ENCODE measurements at places on chromosomes 7 and 10.

DNA sequence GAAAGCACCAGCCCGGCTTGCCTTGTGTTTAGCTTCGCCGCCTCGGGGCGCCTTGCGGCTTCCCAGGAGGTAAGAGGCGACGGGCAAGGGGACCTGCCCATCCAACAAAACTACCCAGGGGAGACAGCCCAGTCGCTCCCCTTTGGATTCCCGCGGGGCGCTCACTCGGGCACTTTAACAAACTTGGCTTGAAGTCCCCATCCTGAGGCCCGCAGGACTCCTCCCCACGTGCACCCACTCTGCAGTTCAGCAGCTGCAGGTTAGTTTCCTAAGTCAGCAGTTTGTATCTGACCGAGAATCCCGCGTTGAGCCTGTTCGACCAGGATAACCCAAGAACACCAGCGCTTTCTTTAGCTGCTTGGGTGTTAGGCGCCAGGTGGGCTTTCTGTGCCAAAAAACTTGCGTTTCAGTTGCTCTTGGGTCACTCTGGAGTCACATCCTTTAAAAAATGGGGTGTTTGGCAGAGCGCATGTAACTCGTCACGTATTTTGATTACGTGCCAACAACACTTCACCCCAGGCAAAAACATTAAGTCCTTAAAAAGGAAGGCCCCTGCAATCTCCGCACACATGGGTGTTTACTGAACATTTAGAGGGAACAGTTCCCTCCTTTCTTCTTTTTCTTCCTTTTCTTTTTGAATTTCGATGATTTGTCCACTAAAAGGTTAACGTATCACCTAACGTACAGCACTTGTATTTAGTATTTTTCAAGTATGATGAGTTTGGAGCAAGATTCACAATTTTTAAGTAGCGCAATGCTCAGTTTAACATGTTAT lies 876 bp downstream of the DNAH11 start:
- no peak for DNase-seq

DNA sequence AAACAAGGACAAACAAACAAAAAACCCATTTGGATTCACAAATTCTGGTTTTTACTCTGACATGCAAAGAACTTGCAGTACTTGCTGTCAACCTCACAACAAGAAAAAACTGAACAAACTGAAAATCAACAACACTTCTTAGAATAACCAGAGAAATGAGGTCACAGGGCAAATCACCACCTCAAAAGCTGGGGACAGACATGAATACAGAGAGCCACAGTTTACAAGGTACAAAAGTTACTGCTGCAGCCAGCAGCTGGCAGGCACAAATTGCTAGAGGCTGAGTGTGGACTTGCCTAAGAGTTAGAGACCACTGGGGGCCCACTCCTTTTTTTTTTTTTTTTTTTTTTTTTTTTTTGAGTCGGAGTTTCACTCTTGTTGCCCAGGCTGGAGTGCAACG lies 15.0 kb upstream of the RNF32 start:
- no peak for DNase-seq

GRCh38 chr7:148561099-148561498 lies 29.5 kb upstream of the C7orf33 start:
- no peak for DNase-seq

- no peak for DNase-seq
Observed at GRCh38 chr7:152643979-152644559, 31.9 kb downstream of the XRCC2 start.

DNA sequence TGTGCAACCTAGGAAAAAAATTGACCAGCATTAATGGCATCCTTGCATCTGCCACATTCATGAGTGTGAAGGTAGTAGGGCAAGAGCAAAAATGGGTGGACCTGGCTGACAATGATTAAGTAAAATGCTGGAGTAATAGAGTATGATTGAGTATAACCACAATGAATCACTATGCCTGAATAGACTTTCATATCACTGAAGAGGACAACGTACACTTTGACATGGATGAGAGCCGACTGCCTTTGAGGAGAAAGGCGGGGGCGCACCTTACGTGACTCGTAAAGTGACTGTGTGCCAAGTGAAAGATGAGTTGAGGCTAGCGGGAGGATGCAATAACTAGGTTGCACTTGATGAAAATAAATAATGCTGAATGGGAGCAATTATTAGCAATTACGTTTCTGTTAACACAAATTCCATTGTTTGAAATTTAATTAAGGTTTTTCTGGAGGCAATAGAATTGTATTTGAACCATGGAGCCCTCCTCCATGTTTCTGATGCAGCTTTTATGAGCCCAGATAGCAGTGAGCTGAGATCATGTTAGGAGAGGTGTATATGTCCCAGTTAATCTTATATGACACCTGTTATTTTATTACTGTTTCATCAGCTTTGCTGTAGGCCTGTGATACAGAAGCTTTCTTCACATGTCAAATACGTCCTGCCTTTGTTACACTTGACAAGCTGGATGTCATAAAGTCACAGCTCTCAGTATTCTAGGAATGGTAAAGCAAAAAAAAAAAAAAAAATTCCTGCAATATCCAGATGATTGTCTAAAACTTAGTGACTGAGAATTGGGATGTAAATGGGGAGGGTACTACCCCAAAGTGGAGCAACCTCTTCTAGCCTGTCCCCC lies 596.5 kb downstream of the NXPH1 start:
- DNase-seq = no peak

- DNase-seq = peak; percentile 35
Observed at GRCh38 chr7:116601426-116601825, 70.6 kb upstream of the MET start.

GRCh38 chr10:42986633-42987032 lies 90.2 kb upstream of the RET start:
- DNase-seq = no peak

- no peak for DNase-seq
Observed at GRCh38 chr7:22733761-22734160, 6.8 kb downstream of the IL6 start.

DNA sequence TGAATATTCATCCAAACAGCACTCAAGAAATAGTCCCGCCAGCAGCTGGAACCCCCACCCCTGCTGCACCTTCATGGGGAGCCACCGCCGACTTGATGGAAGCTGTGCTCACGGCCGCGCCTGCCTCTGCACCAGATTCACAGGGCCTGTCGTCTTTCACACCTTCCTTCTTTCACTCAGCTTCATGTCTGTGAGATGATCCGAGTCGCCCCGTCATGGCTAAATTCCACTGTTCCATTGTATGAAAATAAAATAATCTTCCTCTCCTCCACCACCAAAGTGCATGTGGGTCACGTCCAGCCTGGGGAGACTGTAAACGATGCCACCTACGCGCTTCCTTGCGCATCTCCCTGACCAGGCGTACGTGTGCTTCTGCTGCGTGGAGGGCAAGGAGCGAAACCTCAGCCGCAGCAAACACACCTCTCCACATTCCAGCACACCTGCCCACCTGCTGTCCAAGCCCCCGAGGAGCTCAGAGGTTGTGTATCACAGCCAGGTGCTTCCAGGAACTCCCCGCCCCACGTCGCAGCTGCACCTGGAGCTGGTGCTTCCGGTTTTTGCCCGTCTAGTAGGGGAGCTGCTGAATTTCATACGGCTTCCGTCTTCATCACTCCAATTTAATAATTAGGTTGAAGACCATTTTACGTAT lies 137.0 kb downstream of the PTPRN2 start:
- no peak for DNase-seq

DNA sequence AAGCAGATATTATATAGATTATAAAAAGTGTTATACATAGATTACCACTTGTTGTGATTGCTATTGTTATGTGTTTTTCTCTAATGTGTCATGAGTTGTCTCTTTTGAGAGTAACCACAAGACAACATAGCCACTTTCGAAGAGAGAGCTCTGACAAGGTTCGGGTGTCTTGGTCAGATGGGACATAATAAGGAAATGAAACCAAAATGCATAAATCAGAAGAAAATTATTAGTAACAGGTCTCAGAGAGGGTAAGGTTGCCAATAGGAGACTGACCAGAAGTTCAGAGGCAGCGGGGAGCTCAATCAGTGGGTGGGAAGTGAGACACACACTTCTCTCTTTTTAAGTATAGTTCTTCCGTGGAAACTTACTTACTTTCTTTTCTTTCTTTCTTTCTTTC lies 639.2 kb upstream of the POT1 start:
- DNase-seq = no peak

DNA sequence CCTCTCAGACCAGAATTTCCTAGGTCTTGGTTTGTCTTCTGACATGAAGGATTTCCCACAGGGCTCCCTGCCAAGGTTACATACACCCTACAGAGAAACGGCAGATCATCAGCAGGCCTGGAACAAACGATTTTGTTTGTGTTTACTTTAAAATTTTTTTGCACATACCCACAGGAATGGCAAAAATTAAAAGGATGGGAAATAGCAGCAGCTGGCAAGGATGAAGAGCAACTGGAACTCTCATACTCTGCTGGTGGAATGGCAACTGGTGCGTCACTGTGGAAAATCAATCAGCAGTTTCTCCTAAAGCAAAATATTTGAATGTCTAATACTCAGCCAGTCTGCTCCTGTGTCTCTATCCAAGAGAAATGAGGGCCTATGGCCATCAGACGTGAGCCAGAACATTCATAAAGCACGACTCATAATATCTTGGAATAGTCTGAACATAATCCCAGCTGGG lies 6.5 kb downstream of the BAIAP2L1 start:
- no peak for DNase-seq

GRCh38 chr7:91850455-91850854 lies 30.0 kb downstream of the MTERF1 start:
- no peak for DNase-seq

DNA sequence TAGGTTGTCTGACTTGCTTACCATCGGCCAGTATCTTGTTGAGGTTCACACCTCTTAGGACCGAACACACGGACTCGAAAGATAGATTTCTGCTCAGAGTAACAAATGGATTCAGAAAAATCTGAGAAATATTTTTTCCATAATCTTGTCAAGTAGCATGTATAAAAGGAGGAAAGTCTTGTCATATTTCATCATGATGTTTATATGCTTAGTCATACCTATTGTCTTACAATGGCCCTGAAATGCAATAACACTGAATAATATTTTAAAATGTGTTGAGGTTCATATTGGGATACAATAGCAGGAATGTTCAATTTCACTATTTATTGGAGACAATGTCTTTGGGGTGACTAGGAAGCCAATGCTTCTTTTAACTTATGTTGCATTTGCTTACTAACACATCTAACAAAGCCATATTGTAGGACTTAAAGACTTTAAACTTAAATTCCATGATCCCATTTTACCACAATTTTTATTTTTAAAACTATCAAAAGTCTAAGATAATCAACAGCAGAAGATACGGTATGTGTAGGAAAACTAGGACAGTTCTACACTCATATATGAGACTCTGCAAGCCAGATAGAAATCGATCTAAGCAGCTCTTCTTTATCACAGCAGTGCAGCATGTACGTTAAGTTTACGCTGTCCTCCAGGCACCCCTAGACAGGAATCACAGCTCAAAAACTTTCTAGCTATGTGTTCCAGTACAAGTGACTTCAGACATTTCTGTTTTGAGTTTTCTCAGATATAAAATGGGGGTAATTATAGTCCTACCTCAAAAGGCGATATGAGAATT lies 135.7 kb upstream of the CAV2 start:
- DNase-seq = no peak

GRCh38 chr10:76492026-76492425 lies 1060.6 kb downstream of the LRMDA start:
- no peak for DNase-seq

- no peak for DNase-seq
Observed at GRCh38 chr7:156895024-156895780, 2.2 kb upstream of the LMBR1 start.

- DNase-seq = no peak
Observed at GRCh38 chr7:29285861-29286260, 91.3 kb downstream of the CHN2 start.

- no peak for DNase-seq
Observed at GRCh38 chr7:151085329-151085690, 965 bp upstream of the AGAP3 start.

DNA sequence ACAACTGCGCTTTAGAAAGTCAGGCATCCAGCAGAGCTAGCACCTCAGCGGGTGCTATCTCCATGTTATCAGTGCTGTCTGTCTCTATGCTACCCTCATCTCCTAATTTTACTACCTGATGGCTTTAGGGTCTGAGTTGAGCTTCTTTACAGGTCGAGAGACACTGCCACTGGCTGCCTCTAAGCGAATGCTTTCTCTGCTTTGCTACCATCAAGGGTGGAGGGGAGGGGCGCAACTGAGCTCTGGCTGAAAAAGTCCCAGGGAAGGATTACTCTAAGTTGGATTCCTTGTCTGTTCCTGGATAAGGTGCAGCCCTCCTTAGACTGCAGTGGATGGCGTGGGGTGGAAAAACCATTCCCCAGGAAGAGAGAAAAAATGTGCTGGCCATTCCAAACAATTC lies 105.7 kb downstream of the CDK14 start:
- no peak for DNase-seq

GRCh38 chr7:110623436-110623835 lies 467.5 kb upstream of the LRRN3 start:
- DNase-seq = no peak

GRCh38 chr7:55517936-55518689 lies 54.2 kb downstream of the VOPP1 start:
- no peak for DNase-seq

- DNase-seq = no peak
Observed at GRCh38 chr10:6535156-6535764, 44.8 kb downstream of the PRKCQ start.

GRCh38 chr10:76306856-76307255 lies 875.4 kb downstream of the LRMDA start:
- DNase-seq = no peak

DNA sequence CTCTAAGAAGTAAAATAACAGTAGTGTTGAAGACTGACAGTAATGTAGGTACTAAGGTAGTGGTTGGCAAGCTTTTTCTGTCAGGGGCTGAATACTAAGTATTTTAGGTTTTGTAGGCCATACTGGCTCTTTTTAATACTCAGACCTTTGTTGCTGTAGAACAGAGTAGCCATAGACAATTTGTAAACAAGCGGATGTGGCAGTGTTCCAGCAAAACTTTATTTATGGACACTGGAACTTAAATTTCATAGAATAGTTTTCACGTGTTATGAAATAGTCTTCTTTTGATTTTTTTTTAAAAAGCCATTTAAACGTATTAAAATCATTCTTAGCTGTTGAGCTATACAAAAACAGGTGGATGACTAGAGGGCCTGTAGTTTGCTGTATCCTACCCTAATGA lies 121.2 kb downstream of the MLLT10 start:
- DNase-seq = no peak

DNA sequence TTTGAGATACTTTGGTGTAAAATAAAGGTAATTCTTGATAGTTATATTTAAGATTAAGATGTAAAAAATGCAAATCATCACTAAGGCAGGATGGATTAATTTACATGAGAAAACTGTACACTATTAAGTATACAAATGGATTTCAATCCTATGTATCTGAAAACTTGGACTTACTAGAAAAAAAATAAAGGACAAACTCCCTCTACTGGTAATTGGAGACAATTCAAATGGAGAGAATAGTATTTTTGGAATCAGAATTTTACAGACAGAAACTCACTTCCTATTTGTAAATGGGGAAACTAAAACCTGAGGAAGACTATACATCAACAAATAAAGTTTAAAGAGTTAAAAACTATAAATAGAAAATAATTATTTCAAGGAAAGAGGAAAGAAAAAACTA lies 62.6 kb downstream of the CUL2 start:
- DNase-seq = no peak

All from activated naive CD4-positive, alpha-beta T cell treated with Interleukin-2 at 50 U/mL for 16 hours (primary cell).